Stimulated activated effector memory CD8-positive, alpha-beta T cell treated with anti-CD3 and anti-CD28 coated beads, Interleukin-12 subunit alpha, Interleukin-12 subunit beta, amount 100 ng/mL, for 72 hours (primary cell): ENCODE measurements at places on chromosomes 3 and 15.

DNA sequence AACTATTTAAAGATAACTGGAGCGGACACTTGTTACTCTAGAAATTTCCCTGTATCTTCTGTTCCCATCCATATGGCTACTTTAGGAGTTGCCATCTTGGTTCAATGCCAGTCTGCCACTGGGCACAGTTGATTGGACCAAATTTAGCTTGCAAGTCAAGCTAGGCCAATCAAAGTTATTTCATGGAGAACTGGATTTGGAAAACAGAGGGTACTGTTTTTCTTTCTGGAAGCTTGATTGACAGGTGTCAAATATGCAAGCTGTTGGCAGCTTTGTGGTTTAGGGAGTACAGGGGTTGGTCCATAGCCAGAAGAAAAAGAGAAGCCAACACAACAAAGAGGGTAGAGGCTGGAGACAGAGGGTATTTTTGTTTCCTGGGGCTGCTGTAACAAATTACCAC lies 33.4 kb upstream of the KLHL25 start:
- no peak for DNase-seq

- DNase-seq: no peak
These were observed 43.1 kb downstream of the AMOTL2 start for GRCh38 chr3:134330883-134331810.

DNA sequence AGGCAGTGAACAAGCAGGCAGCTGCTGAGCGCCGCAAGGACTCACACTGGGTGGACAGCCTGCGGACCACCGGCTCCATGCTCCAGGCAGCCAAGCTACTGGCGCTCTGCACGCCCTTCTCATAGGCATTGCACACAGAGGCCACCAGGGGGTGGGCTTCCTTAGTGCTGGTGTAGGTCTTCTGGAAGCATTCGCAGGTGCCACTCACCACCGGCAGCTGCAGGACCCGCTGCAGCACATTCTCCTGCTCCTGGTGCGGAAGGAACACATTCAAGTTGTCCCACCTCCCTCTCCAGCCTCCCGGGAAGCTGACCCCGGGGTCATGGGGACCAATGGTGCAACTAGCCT lies 6.0 kb downstream of the PLIN1 start:
- no peak for DNase-seq

GRCh38 chr15:75070674-75071073 lies 47.3 kb downstream of the PPCDC start:
- no peak for DNase-seq

DNA sequence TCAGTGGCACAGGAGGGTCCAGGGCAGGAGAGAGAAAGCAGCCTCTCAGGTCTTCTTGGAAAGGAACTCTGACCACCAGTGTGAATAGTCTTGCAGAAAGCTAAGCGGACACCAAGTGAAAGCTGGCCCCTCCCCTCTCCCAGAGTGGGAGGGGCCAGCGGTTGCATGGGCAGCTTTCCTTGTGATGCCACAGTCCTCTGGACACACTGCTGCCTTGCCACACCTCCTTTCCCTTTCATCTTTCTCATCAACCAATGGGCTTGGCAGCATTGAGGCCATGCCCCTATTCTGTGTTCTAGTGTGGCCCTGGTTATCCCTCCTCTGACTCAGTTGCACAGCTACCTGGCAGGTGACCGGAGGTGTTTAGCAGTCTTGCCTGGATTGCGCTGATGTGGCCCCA lies 49.7 kb upstream of the GOLGA6B start:
- DNase-seq: no peak

- no peak for DNase-seq
These were observed 476.0 kb upstream of the TBL1XR1 start for GRCh38 chr3:177673112-177673914.

DNA sequence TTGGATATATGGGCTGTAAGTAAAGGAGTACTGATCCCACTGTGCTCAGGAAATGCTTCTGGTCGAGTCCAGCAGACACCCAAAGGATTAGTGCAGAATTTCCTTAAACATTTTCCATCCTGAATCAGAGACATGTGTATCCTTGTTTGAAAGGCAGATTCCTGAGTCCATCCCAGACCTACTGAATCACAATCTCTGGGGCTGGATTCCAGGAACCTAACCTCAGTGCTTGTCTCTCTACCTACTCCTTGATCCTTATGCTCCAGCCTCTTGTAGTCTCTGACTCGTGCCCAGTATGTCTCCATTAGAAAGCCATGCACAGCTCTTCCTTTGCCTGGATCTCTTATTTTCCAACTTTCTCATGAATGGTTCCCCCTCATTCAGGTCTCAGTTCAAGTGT lies 585.8 kb downstream of the NLGN1 start:
- DNase-seq: no peak

- DNase-seq: no peak
These were observed 34.0 kb upstream of the TNFAIP8L3 start for GRCh38 chr15:51128701-51129100.

GRCh38 chr3:49707113-49707480 lies 12.4 kb downstream of the AMIGO3 start:
- DNase-seq: no peak

GRCh38 chr3:72739531-72740466 lies 108.4 kb downstream of the SHQ1 start:
- DNase-seq: no peak

DNA sequence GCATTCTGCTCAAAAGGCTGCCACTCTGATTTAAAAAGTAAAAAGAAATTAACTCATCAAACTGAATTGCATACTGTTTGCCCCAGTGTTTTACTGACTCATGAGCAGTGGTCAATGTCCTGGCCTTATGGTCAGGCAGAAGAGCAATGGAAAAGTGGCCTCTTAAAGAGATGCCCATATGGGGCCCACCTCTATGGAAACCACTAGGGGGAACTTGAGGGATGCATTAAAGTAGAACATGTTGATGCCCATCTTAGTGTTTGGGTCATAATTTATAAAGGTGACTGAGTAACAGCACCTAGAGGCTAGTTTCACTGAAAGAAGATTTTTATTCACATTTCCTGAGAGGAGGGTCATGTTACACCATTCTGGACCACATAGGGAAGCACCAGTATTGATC lies 66.5 kb upstream of the RNU6-1 start:
- DNase-seq: no peak

DNA sequence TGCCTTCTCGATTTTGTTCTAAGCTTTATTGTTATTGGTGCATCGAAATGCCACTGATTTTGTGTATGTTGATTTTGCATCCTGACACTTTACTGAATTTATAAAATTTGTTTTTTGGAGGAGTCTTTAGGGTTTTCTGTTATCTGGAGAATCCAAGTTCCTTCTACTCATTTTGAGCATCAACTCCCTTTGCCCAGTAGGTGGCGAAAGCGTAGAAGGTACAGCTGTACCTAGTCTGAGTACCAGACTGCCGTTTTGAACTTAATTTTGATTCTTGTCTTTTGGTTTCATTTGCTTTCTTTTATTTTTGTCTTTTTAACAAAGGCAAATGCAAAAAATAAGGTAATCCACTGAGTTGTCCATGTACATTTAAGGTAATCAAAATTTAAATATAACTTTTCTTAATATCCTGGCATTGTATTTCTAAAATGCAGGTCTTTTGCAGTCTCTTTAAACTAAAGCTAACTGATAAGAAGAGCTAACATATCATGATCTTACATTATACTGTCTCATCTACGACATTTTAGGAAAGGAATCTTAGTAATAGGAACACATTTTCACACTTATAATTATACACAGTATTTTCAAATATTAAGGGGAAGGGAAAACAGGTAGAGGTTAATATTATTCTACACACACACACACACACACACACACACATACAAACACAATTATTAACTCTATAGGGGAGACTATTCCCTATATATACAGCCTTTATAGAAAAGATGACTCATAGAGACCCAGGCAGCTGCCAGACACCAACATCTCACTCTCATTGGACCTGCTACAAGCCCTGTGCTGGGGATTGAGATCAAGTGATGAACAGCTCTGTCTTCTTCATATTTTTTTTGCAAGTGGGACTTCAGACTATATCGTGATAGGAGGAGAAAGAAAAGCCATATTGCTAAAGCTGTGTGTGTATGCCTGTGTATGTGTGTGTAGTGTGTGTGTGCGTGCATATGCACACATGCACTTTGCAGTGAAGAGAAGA lies 71.8 kb downstream of the SYNPR start:
- no peak for DNase-seq

DNA sequence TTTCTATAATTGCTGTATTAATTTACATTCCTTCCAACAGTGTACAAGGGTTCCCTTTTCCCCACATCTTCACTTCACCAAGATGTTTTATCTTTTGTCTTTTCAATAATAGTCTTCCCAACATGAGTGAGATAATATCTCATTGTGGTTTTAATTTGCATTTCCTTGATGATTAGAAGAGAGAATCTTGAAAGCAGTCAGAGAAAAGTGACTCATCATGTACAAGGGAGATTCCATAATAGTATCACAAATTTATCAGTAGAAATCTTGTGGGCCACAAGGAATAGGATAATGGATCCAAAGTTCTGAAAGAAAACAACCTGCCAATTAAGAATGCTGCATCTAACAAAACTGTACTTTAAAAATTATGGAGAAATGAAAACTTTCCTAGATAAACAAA lies 189.3 kb downstream of the NECTIN3 start:
- no peak for DNase-seq

GRCh38 chr3:58353722-58354553 lies 21.2 kb downstream of the PXK start:
- DNase-seq: no peak

- DNase-seq: no peak
These were observed 62.2 kb downstream of the UMPS start for GRCh38 chr3:124792341-124793040.

- peak; percentile 95 for DNase-seq
These were observed at the start of gene CHCHD6 for GRCh38 chr3:126703512-126704493. CHCHD6 (plus strand) TSS chr3:126704240; CDS start chr3:126704313, 73 bp downstream.

- DNase-seq: no peak
These were observed 59.2 kb downstream of the PDIA5 start for GRCh38 chr3:123126031-123126430.

- DNase-seq: no peak
These were observed 14.1 kb downstream of the RPLP1 start for GRCh38 chr15:69466733-69467132.

DNA sequence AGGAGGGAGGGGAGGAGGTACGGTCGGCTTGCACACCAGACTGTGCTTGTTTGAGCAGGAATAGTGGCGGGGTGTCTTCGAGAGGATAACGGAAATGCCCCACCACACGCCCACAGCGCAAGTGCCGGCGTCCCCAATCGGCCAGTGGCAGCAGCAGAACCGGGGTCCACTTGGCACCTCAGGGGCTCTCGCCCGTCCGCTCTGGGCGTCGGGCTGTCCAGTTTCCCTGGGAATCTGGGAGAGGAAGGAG lies 53.7 kb downstream of the CCDC54 start:
- DNase-seq: peak; percentile 12
